ENCODE measurements at places on chromosomes 7 and 10.

DNA sequence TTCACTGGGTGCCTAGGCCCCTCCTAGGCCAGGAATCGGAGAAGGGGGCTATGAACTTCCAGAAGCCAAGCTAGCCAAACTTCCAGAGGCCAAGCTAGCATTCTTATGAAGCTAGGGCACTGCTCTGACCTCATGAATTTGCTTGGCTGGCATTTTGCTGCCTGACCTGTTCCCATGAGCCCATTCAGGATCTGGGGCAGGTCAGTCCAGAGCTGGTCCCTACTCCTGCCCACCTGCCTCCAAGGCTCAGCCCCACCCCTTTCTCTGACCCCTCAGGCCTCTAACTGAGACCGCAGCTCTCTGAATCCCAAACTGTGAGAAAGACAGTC, 1.3 kb upstream of the PPIF start:
- H3K27ac ChIP-seq: no peak overlapping the region
- H3K4me3 ChIP-seq: no peak overlapping the region
- no peaks in the 10 kb centered on the region for H3K27me3 ChIP-seq
- no peaks in the 10 kb centered on the region for H3K36me3 ChIP-seq
- DNase-seq: no peak

DNA sequence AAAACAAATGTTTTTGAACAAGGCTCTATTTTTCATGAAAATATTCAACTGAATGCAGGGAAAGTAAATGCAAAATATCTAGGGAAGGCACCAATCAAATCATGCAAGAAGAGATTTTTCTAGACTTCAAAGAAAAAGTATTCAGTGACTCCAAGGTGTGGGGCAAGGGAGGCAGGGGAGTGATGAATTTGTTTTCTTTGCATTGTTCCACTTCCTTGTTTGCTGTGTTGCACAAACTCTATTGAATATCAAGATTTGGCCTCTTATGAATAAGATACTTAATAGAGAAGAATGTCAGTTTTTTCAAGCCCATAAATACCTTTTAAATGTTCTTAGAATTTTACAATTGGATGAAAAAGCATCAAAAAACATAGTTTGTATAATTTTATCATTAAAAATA, 26.4 kb downstream of the STEAP1 start:
- H3K27me3 ChIP-seq: no peaks in the 10 kb centered on the region
- no peak overlapping the region for H3K4me3 ChIP-seq
- no peak overlapping the region for H3K27ac ChIP-seq
- no peaks in the 10 kb centered on the region for H3K36me3 ChIP-seq
- DNase-seq: no peak

GRCh38 chr7:99944497-99945070, 15.2 kb upstream of the GJC3 start:
- H3K27ac ChIP-seq: no peak overlapping the region
- no peak overlapping the region for H3K4me3 ChIP-seq
- no peaks in the 10 kb centered on the region for H3K36me3 ChIP-seq
- DNase-seq: no peak

GRCh38 chr10:46251857-46252847, 34.6 kb upstream of the ANTXRL start:
- no peak overlapping the region for H3K4me3 ChIP-seq
- no peaks in the 10 kb centered on the region for H3K27me3 ChIP-seq
- peaks cover 44% of the 10 kb centered on the region for H3K4me1 ChIP-seq
- no peaks in the 10 kb centered on the region for H3K36me3 ChIP-seq
- no peak overlapping the region for H3K27ac ChIP-seq

DNA sequence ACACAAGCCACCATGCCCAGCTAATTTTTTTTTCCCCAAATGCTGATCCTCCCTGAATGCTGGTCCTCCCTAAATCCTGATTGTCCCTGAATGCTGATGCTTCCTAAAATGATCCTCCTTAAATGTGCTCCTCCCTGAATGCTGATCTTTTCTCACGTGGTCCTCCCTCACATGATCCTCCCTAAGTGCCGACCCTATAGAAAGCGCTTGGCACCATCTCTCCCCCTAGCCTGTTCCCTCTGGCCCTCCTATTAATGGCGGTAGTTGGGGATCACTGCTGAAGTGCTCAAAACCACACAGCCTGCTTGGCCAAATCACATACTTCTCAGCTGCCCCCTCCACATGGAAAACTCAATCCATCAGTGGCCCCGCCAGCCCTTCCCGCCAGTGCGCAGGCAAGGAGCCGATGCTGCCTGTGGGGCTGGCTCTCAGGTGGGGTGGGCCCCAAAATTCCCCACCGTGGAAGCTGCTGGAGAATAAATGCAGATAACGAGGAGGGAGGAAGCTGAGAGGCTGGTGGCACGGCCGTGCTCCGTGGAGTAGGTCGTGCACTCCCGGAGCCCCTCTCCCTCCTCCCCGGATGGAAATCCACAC, 42.9 kb downstream of the COL26A1 start:
- no peak for DNase-seq
- no peak overlapping the region for H3K27ac ChIP-seq
- H3K36me3 ChIP-seq: no peaks in the 10 kb centered on the region
- no peaks in the 10 kb centered on the region for H3K27me3 ChIP-seq
- no peak overlapping the region for H3K4me3 ChIP-seq
- H3K4me1 ChIP-seq: peaks cover 6% of the 10 kb centered on the region
